Activated CD4-positive, alpha-beta memory T cell treated with anti-CD3 and anti-CD28 coated beads for 36 hours (primary cell): ENCODE measurements at places on chromosomes 2 and 18. TPM values are rescaled to one million over a fixed set of nuclear protein-coding genes. Genes with fewer than 3 reads are reported as not detected.

DNA sequence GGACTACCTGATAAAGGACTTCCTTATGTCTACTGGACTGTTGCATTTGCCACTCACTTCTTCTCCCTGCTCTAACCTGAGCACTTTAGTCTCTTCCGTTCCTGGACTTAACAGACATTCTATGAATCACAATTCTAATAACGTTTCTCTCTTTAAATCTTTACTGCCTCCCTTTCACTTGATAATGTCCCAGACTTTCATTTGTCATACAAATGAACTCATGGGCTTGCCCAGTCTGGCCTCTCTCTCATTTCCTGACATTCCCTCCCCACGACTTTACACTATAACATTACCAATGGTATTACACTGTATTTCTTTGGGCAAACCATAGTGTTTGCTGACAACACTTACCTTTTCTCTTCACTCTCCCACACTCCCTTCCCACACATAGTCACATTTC lies 540.7 kb upstream of the TMEFF2 start:
- H3K4me3 ChIP-seq = no peak overlapping the region
- H3K27me3 ChIP-seq = no peaks in the 10 kb centered on the region
- no peak overlapping the region for H3K27ac ChIP-seq
- H3K4me1 ChIP-seq = no peaks in the 10 kb centered on the region

DNA sequence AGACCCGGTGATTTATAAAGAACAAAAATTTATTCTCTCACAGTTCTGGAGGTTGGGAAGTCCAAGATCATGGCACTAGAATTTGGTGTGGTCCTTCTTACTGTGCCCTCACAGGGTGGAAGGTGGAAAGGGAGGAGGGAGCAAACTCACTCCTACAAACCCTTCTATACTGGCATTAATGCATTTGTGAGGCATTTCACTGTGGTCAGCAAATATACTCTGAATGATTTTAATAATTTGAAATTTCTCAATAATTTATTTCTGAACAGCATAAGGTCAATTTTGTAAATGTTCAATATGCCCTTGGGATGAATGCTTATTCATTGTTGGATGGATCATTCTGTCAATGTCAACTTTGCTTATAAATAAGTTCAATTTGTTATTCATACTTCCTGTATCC lies 120.6 kb downstream of the GATA6 start:
- DNase-seq = no peak
- no peak overlapping the region for H3K4me3 ChIP-seq
- no peaks in the 10 kb centered on the region for H3K36me3 ChIP-seq
- H3K4me1 ChIP-seq = peaks cover 4% of the 10 kb centered on the region

GRCh38 chr2:44671916-44672315 lies 269.6 kb upstream of the SIX3 start:
- H3K4me1 ChIP-seq = peaks cover 7% of the 10 kb centered on the region
- no peak overlapping the region for H3K27ac ChIP-seq
- H3K27me3 ChIP-seq = no peaks in the 10 kb centered on the region
- no peak overlapping the region for H3K4me3 ChIP-seq
- no peak for DNase-seq
- no peaks in the 10 kb centered on the region for H3K36me3 ChIP-seq

DNA sequence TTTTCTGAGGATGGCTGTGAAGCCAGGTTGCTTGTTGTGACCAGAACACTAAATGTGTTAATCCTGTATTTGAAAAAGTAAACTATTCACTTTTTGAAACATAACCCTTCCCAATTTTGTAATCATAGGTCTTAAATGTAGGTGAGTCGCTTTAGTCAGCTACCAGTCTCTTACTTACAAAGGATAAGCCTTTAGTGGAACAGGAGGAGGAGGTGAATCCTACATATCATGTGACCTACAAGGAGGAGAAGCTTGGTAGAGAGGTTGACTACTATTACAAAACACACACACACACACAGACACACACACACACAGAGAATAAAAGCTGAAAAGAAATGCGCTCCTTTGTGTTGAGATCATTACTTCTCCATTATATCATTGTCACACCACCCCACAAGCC lies 59.9 kb upstream of the SPAG16 start:
- H3K36me3 ChIP-seq = no peaks in the 10 kb centered on the region
- no peak overlapping the region for H3K4me3 ChIP-seq
- H3K27ac ChIP-seq = no peak overlapping the region

DNA sequence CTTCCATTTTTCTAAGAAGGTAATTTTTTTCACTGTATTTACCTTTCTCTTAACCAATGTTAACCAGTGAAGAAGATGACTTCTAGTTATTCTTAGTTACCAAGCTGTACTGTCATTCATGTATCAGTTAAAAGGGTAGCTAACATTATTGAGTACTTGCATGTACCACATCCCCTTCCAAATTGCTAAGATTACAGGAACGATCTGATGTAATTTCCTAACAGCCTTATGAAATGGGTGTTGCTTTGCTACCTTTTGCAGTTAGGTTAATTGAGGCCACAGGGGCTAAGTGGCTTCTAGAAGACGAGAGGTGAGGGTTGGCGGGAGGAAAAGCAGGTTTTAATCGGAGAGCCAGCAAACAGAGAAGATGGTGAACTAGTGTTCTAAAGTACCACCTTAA lies 1.8 kb upstream of the SULT6B1 start:
- no peak for DNase-seq
- no peaks in the 10 kb centered on the region for H3K36me3 ChIP-seq
- peaks cover 6% of the 10 kb centered on the region for H3K27me3 ChIP-seq
- peaks cover 3% of the 10 kb centered on the region for H3K4me1 ChIP-seq

GRCh38 chr2:30195016-30195415 lies 36.3 kb upstream of the LBH start:
- no peak overlapping the region for H3K27ac ChIP-seq
- no peak overlapping the region for H3K4me3 ChIP-seq
- H3K27me3 ChIP-seq = no peaks in the 10 kb centered on the region
- DNase-seq = no peak
- no peaks in the 10 kb centered on the region for H3K4me1 ChIP-seq

DNA sequence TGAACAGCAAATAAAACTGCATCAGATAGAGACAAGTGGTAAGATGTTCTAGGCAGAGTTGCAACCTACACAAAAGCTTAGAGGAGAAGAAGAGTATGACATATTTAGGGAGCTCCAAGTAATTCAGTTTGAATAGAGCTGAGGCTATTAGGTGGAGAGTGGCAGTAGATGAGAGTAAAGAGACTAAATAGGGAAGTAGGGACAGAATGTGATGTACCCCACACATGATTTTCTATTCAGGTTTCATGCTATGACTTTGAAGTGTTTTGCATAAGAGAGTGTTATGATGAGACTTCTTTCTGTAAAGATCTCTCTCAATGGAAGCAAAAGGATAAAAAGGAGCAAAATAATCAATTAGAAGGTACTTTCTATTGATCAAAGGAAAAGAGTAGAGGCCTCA lies 206.8 kb upstream of the ERBB4 start:
- H3K27me3 ChIP-seq = no peaks in the 10 kb centered on the region
- no peaks in the 10 kb centered on the region for H3K36me3 ChIP-seq
- DNase-seq = no peak

DNA sequence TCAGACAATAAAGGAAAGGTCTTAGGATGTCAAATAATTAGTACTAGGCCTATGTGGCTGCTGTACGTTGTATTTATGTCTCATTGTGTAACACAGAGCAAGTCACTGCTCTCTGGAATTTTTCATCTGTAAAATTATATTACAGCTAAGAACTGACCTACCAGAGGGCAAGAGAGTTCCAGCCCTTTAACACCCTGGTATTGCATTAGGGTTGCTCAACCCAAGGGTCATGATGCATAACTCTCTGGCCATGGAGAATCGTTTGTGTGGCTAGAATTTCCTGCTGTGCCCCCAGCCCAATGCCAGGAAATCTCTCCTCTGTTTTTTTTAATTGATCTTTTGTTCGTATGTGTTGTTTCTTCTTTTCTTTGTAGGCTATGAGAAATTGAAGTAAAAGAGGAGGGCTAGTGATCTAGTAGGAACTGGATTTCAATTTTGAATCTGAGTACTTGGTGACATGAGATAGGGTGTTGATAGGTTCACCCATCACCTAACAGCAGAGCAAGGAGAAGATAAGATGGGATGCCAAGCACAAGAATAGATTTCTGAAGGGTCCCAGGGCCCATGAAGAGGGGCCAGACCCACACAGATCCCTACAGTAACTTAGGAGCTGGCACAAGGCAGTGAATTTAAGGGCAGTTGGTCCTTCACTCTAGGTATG lies 571.2 kb upstream of the TNP1 start:
- H3K27ac ChIP-seq = no peak overlapping the region
- H3K4me3 ChIP-seq = no peak overlapping the region
- H3K36me3 ChIP-seq = peaks cover 6% of the 10 kb centered on the region
- H3K27me3 ChIP-seq = no peaks in the 10 kb centered on the region

DNA sequence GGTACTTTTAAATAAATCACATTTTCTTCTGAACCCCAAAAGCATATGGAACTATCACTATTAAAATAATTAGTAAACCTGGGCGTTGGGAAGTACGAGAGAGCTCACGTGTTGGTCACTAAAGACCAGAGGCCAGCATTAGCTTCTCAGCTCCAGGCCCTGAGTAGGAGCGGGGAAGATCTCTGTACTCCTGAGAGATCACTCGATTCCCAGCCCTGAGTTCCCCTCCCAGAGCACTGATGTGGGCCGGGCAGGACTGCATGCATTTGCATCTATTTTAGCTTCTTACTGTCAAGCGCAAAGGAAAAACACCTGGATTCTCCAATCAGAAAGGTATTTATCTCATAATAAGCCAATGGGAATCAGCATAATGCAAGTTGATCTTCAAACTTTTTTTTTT lies 6.2 kb downstream of the PXDN start:
- peaks cover 10% of the 10 kb centered on the region for H3K27me3 ChIP-seq
- peaks cover 4% of the 10 kb centered on the region for H3K4me1 ChIP-seq
- no peak for DNase-seq
- no peak overlapping the region for H3K27ac ChIP-seq
- no peaks in the 10 kb centered on the region for H3K36me3 ChIP-seq
- no peak overlapping the region for H3K4me3 ChIP-seq

DNA sequence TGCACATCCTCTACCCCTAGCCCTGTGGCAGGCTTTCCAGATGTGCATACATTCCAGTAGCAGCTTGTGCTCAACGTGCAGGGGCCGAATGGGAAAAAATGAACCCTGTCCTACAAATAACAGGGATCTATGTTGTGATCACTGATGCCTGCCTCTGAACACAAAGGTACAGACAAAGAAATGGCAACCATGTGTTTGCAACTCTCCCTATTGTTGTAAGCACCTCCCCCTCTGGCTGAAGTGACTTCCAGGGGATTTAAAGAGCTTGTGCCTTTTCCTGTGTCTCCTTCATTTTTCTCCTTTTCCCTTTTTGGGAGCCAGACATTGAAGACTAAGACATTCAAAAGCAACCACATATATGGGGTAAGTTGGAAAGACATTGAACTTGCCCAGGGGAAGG lies 21.6 kb downstream of the ARHGAP25 start:
- peaks cover 32% of the 10 kb centered on the region for H3K36me3 ChIP-seq
- H3K4me3 ChIP-seq = no peak overlapping the region
- H3K4me1 ChIP-seq = peaks cover 90% of the 10 kb centered on the region
- DNase-seq = no peak
- H3K27ac ChIP-seq = peak overlapping the region; percentile 30

- H3K36me3 ChIP-seq = no peaks in the 10 kb centered on the region
- peaks cover 9% of the 10 kb centered on the region for H3K4me1 ChIP-seq
- DNase-seq = no peak
- H3K27ac ChIP-seq = no peak overlapping the region
- H3K27me3 ChIP-seq = no peaks in the 10 kb centered on the region
- no peak overlapping the region for H3K4me3 ChIP-seq
These were observed 31.1 kb downstream of the EPAS1 start for GRCh38 chr2:46328291-46328690.

GRCh38 chr18:45137087-45137419 lies 456.4 kb downstream of the SETBP1 start:
- no peaks in the 10 kb centered on the region for H3K36me3 ChIP-seq
- DNase-seq = no peak
- H3K4me1 ChIP-seq = no peaks in the 10 kb centered on the region

DNA sequence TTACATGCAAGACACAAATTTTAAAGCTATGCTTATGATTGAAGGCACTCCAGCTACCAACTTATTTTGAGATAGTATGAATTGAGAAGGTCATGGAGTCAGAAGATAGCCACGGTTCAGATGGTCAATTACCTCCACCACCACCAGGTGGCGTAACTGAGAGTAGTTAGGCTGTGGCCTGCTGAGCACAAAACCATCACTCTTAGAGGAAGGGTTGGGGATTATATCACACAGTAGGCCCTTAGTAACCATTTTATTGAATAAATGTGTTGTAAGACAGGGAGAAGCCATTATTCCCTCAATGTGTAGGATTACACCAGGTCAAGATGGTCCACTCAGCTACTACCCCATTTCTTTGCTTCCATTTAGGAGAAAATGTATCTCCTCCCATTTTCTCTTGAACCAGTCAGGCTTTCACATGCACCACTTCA lies 18.8 kb downstream of the KLHL41 start:
- H3K4me3 ChIP-seq = no peak overlapping the region
- DNase-seq = peak; percentile 81
- no peaks in the 10 kb centered on the region for H3K4me1 ChIP-seq
- H3K36me3 ChIP-seq = peaks cover 4% of the 10 kb centered on the region
- no peaks in the 10 kb centered on the region for H3K27me3 ChIP-seq

DNA sequence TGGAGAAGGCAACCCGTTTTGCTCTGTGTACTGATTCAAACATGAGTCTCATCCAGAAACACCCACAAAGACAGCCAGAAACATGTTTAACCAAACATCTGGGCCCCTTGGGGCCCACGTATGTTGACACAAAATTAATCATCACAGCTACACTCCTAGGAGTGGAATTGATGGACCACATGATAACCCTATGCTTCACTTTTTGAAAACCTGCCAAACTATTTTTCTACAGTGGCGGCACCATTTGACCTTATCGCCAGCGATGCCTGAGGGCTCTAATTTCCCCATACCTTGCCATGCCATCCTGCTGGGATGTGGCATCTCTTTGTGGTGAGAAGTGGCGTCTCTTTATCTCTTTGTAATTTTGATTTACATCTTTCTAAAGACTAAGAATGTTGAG lies 38.5 kb downstream of the PSMG2 start:
- H3K27ac ChIP-seq = no peak overlapping the region
- peaks cover 4% of the 10 kb centered on the region for H3K4me1 ChIP-seq
- no peaks in the 10 kb centered on the region for H3K36me3 ChIP-seq
- no peaks in the 10 kb centered on the region for H3K27me3 ChIP-seq
- DNase-seq = peak; percentile 18

DNA sequence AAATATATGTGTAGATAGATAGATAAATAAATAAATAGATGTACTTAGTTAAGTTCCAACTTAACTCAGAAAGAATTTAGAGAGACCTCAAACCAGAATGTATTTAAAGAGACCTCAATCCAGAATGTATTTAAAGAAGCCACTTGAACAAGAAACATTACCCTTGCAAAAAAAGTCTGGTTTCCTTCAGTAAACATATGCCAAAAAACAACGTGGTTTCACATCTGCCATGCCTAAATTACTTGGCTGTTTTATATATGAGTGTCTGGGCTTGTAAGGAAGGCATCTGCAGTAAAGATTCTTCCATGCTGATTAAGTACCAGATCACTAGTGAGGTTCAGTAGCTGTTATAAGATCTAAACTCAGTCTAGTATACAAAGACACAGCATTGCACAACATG lies 29.1 kb upstream of the RPE start:
- no peak for DNase-seq
- H3K27ac ChIP-seq = no peak overlapping the region
- H3K4me1 ChIP-seq = no peaks in the 10 kb centered on the region
- H3K27me3 ChIP-seq = peaks cover 7% of the 10 kb centered on the region
- H3K36me3 ChIP-seq = no peaks in the 10 kb centered on the region
- H3K4me3 ChIP-seq = no peak overlapping the region

Gene RTP5
- 0.10 TPM for total RNA-seq

Gene BOLL
- total RNA-seq = not detected

Gene UGT1A7
- not detected for total RNA-seq

Gene NEB
- 0.14 TPM for total RNA-seq

Gene PLGLB2
- total RNA-seq = 0.29 TPM

Gene ADRA2B
- 0.21 TPM for total RNA-seq

Gene MLPH
- not detected for total RNA-seq

Gene FTCDNL1
- 2.9 TPM for total RNA-seq

Gene NETO1
- total RNA-seq = not detected

Gene CYP20A1
- total RNA-seq = 24.4 TPM
